Liver (tissue), 10 donors: ENCODE measurements at places on chromosomes 11 and 22. TPM values are rescaled to one million over a fixed set of nuclear protein-coding genes. Genes with fewer than 3 reads are reported as not detected.

GRCh38 chr11:66479394-66480116 lies 679 bp upstream of the DPP3 start:
- DNase-seq = peak; percentile 47
- H3K4me3 ChIP-seq = peak overlapping the region; percentile 87
- peaks cover 7% of the 10 kb centered on the region for H3K36me3 ChIP-seq
- peak overlapping the region; percentile 87 for H3K27ac ChIP-seq
- H3K4me1 ChIP-seq = peaks cover 16% of the 10 kb centered on the region

The HPX gene
- total RNA-seq = 2,251 TPM

DNA sequence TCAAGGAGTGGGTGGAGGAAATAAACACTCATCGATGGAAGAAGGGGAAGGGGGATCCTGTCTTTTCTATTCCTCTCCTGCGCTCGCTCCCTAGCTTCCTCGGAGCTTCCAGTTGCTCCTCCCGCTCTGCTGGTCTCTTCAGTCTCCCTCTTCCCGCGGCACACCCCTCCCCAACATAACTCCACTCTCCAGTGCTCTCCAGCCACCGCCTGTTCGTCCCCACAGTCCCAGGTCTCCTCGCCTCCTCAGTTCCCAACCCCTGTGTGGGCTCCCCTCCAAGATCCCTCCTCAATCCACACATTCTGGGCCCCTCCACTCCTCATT lies 438 bp downstream of the ZW10 start:
- H3K4me1 ChIP-seq = peaks cover 7% of the 10 kb centered on the region
- no peaks in the 10 kb centered on the region for H3K27me3 ChIP-seq
- peaks cover 6% of the 10 kb centered on the region for H3K36me3 ChIP-seq

DNA sequence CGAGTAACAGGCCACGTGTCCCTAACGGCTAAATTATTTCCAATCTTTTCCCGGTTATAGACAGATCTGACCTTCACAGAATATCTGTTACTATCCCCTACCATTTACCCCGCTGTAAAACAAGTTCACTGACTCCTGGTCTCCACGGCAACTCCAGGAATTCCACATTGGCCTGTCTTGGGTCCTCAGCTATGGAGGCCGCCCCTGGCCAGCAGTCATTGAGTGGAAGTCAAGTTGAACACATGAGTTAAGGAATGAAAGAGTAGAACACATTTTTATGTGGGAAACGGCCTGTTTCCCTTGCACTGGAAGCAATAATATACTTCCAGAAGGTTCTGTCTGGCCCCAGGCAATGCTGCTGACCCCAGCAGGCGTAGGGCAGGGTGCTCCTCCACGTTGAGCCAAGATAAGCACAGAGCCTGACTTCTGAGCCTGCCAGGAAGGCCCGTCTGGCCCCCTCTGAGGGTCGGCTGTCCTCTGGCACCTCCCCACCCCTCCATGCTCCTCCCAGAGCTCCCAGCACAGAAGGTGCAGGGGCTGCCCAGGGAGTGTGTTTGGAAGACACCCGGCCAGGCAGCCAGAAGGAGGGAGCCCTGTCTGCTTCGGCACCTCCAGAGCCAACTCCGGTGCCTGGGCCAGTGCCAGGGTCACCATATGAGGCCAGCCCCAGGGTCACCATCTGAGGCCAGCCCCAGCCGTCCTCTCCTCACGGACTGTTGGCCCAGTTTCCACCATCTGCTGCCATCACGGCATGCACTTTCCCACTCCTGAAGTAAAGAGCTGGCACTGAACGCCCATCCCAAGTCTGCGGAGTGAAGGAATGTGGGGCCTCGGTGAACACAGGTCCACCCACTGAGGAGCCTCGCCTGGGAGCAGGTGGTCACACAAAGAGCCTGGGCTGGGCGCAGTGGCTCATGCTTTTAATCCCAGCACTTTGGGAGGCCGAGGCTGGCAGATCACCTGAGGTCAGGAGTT lies 813.2 kb downstream of the BRD1 start:
- no peak overlapping the region for H3K4me3 ChIP-seq
- DNase-seq = no peak
- peaks cover 2% of the 10 kb centered on the region for H3K27me3 ChIP-seq
- no peak overlapping the region for H3K27ac ChIP-seq

The OR52E8 gene
- not detected for total RNA-seq

GRCh38 chr11:8080674-8081590 lies at the start of gene TUB:
TSS of gene TUB (plus strand) at chr11:8081211. CDS start at chr11:8081511, 300 bp downstream.
- no peak for DNase-seq
- H3K27me3 ChIP-seq = no peaks in the 10 kb centered on the region
- no peak within 1 kb of the TSS for H3K4me3 ChIP-seq

DNA sequence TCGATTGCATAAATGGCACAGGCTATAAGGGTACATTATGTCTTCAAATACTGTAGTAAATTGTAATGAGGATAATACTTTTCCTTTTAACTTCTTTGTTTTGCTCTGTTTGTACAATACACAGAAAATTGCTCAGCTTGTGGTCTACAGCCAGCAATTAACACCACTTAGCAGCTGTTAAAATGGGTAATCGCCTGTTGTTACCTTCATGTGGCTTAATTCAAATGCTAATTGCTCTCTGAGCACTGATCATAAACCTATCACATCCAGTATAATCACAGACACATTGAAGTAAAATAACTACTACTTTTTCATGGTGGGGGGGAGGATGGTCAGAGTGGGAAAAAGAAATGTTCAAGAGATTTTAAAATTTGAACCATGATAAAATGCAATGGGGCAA lies 1164.1 kb upstream of the CNTN5 start:
- no peak overlapping the region for H3K27ac ChIP-seq
- DNase-seq = no peak
- no peaks in the 10 kb centered on the region for H3K4me1 ChIP-seq

DNA sequence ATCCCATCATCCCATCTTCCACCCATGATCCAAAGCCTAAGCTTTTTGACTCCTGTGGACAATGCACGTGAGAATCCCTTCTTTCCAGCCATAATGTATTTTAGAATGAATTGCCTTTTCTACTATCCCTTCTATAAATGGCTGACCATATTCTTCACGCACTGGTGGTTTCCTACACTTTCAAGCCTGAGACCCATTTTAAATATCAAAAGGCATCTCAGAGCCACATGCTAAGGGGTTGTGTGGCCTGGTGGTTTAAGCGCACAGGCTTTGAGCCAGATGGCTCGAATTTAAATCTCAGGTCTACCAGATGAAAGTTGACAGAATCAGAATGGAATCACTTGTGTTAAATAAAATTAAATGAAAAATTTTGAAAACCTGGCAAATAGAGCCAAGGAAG lies 54.5 kb downstream of the C11orf91 start:
- no peak for DNase-seq
- H3K36me3 ChIP-seq = no peaks in the 10 kb centered on the region
- H3K27ac ChIP-seq = no peak overlapping the region
- H3K4me3 ChIP-seq = no peak overlapping the region

DNA sequence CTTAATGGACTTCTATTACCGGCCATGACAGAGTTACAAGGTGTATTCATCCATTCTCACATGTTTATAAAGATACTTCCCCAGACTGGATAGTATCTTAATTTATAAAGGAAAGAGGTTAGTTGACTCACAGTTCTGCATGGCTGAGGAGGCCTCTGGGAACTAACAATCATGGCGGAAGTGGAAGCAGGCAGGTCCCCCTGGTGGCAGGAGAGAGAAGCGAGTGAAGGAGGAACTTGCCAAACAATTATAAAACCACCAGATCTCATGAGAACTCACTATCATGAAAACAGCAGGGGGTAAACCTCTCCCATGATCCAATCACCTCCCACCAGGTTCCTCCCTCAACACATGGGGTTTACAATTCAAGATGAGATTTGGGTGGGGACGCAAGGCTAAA lies 170.0 kb upstream of the PDGFD start:
- no peak for DNase-seq
- no peaks in the 10 kb centered on the region for H3K27me3 ChIP-seq
- no peaks in the 10 kb centered on the region for H3K36me3 ChIP-seq
- H3K27ac ChIP-seq = no peak overlapping the region

The PGA5 gene
- total RNA-seq = 1.7 TPM

- H3K27me3 ChIP-seq = no peaks in the 10 kb centered on the region
- H3K4me3 ChIP-seq = no peak overlapping the region
- H3K36me3 ChIP-seq = no peaks in the 10 kb centered on the region
- DNase-seq = no peak
- H3K4me1 ChIP-seq = peaks cover 9% of the 10 kb centered on the region
These were observed 584.0 kb downstream of the OPCML start for GRCh38 chr11:132948252-132948651.

- no peak overlapping the region for H3K4me3 ChIP-seq
- peaks cover 21% of the 10 kb centered on the region for H3K4me1 ChIP-seq
- H3K27ac ChIP-seq = peak overlapping the region; percentile 77
- no peak for DNase-seq
These were observed 6.7 kb downstream of the HEPACAM start for GRCh38 chr11:124928942-124929665.

DNA sequence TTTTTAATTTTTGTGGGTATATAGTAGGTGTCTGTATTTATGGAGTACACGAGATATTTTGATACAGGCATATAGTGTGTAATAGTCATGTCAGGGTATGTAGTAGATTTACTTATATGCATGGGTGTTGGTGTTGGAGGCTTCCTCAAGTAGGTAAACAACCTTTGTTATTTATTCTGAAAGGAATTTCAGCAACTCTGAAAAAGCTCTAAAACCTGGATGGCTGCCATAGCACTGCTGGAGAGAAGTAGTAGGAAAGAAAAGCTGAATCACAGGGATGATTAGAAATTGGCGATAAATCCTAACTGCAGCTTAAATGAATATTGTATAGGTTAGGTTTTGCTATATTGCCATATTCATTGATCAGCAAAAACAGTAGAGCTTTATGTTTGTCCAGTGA lies 44.4 kb upstream of the ST14 start:
- H3K4me1 ChIP-seq = peaks cover 16% of the 10 kb centered on the region
- no peaks in the 10 kb centered on the region for H3K27me3 ChIP-seq
- DNase-seq = no peak
- H3K4me3 ChIP-seq = no peak overlapping the region

DNA sequence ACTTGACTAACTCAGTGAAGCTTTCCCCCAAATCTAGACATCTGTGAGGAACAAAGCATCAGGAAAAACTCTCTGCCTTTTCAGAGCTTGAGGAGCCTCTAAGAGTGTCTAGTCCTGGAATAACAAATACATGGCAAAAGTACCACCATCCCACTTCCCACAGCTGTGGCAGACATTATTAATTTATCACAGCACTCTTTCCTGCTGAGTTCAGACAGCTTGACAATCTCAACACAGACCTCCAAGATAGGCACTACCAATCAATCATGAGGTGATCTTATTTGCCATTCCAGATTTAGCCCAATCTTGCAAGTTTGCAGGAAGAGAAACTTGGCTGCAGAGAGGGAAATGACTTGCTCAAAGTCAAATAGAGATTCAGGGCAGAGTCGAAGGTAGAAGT lies 202.8 kb downstream of the MN1 start:
- no peaks in the 10 kb centered on the region for H3K36me3 ChIP-seq
- H3K27ac ChIP-seq = no peak overlapping the region
- no peaks in the 10 kb centered on the region for H3K4me1 ChIP-seq
- DNase-seq = no peak

The ZP1 gene
- total RNA-seq = not detected

DNA sequence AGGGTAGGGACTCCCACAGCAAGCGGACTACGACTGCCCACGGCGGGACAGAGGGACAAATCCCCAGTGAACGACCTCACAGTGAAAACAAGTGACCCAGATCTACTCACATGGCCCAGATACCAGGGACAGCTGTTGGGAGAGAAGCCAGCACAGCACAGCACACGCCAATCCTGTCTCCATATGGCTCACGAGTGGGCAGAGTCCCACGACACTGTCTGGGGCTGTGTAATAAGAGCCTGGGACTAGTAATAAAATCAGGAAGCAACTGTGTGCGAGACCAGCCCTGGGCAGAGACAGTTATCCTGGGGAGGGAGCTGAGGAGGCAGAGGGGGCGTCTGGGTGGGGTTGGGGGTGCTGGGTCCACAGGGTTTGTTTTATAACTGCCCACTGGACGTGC lies 385.0 kb downstream of the CTTN start:
- peaks cover 14% of the 10 kb centered on the region for H3K4me1 ChIP-seq
- no peak overlapping the region for H3K4me3 ChIP-seq
- H3K27ac ChIP-seq = no peak overlapping the region
- no peak for DNase-seq
- no peaks in the 10 kb centered on the region for H3K27me3 ChIP-seq
- H3K36me3 ChIP-seq = peaks cover 3% of the 10 kb centered on the region

GRCh38 chr22:50175921-50176849 lies 5.7 kb downstream of the PANX2 start:
- no peak overlapping the region for H3K27ac ChIP-seq
- no peak for DNase-seq

GRCh38 chr11:14566331-14567063 lies 46.3 kb upstream of the PSMA1 start:
- no peak for DNase-seq
- no peak overlapping the region for H3K4me3 ChIP-seq
- H3K36me3 ChIP-seq = no peaks in the 10 kb centered on the region
- peaks cover 16% of the 10 kb centered on the region for H3K4me1 ChIP-seq

The CBLIF gene
- not detected for total RNA-seq

The MS4A13 gene
- not detected for total RNA-seq

- H3K4me3 ChIP-seq = no peak overlapping the region
- H3K27me3 ChIP-seq = no peaks in the 10 kb centered on the region
- DNase-seq = no peak
These were observed 59.6 kb upstream of the CCDC89 start for GRCh38 chr11:85745626-85746025.

DNA sequence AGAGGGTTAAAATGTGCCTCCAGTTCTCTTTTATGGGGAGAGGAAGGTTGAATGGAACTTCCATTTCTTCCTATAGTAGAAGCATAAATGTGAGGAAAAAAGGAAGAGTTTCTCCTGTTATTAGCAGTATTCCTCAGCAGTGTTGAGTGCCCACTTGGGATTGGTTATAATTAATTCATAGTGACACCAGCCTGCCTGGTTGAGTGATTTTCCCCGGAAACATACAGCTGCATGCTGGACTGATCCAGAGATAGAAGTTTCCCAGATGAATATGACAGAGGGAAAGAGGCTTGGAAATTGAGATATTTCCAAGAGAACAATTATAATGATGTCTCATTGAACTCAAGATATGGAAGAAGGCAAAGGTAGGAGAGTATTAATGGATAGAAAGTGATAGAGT lies 28.3 kb downstream of the RAB39A start:
- no peaks in the 10 kb centered on the region for H3K27me3 ChIP-seq
- DNase-seq = no peak

- H3K36me3 ChIP-seq = no peaks in the 10 kb centered on the region
- DNase-seq = no peak
- no peak overlapping the region for H3K4me3 ChIP-seq
- no peaks in the 10 kb centered on the region for H3K27me3 ChIP-seq
- H3K27ac ChIP-seq = no peak overlapping the region
These were observed 23.8 kb upstream of the ALDH3B2 start for GRCh38 chr11:67698247-67698646.

The CCDC116 gene
- total RNA-seq = 0.08 TPM
